Muscle of leg (tissue), 16 donors: ENCODE measurements at places on chromosomes 6 and 20. TPM values are rescaled to one million over a fixed set of nuclear protein-coding genes. Genes with fewer than 3 reads are reported as not detected.

CDH4 gene
- 1.2 TPM for polyA plus RNA-seq

EPM2A gene
- polyA plus RNA-seq = 12.0 TPM

GABRR2 gene
- polyA plus RNA-seq = 1.3 TPM

BMP7 gene
- polyA plus RNA-seq = 6.7 TPM

- DNase-seq = no peak
These were observed 364.6 kb downstream of the GJA1 start for GRCh38 chr6:121800047-121800446.

GRCh38 chr20:19688031-19688806 is 69.8 kb upstream of the RIN2 start:
- peak; percentile 49 for DNase-seq

- DNase-seq = no peak
These were observed 44.1 kb upstream of the EDN1 start for GRCh38 chr6:12245763-12246718.

DNA sequence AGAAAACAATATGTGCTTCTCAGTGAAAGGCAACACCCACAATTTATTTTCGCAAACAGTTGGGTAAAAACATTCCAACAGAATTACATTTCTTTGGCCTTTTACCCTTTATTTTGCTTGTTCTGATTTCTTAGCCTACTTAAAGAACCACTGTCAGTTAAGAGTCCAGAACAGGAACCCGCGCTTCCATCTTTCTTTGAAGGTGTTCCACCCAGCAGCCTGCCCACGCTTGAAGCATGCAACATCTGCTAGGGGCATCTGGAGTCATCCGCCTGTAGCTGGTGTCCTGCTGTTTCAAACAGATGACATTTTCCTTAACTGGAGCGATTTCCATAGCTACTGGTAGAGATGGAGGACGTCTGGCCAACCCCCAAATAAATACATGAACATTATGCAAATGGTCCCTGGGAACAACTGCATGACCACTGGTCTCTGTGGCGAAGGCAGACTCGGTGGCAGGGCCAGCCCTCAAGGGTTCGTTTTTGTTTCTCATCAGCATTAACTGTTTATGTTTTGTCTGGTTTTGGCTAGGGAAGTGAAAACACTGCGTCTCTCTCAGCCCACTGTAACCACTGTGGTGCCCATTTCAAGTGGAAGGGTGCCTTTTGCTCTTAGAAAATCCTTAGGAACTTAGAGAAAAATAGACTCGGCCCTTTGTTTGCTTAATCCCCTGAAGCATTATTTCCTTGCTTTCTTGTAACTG is 51.6 kb downstream of the LAMA4 start:
- DNase-seq = no peak

- DNase-seq = no peak
These were observed 65.0 kb upstream of the HIVEP1 start for GRCh38 chr6:11947063-11947462.

DNA sequence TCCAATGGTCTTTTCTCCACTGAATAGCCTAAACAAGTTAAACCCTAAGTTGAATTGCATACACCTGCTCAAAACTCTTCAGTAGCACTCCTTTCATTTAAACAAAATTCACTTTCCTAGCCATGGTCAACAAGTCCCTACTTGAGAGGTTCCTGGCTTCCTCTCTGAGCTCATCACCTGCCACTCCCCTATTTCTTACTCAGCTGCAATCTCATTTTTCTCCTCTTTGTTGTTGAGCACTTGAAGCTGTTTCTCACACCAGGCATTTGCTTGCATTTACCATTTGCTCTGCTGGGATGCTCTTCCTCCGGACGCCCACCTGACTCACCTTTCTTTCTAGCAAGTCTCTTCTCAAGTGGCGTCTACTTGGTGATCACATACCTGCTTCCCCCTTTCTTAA is 38.5 kb downstream of the EDN1 start:
- no peak for DNase-seq

GRCh38 chr20:7091655-7092054 is 324.2 kb downstream of the BMP2 start:
- no peak for DNase-seq
